ENCODE measurements at places on chromosomes 6 and 20. TPM values are rescaled to one million over a fixed set of nuclear protein-coding genes. Genes with fewer than 3 reads are reported as not detected.

EPPIN gene
- not detected for total RNA-seq

DNA sequence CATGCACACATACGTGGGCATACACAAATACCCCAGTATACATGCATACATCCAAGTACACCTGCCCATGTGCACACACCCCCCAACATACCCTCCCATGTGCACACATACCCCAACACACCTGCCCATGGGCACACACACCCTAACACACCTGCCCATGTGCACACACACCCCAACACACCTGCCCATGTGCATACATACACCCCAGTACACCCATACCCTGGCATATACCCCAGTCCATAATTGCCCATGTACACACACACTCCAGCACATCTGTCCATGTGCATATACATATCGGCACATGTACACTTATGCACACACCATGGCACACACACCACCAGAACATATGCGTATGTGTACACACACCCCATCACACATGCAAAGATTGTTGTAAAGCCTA is 475.2 kb downstream of the PREX1 start:
- H3K4me3 ChIP-seq: no peak overlapping the region
- H3K27me3 ChIP-seq: no peaks in the 10 kb centered on the region
- no peak for DNase-seq
- H3K4me1 ChIP-seq: no peaks in the 10 kb centered on the region

- DNase-seq: no peak
- peaks cover 18% of the 10 kb centered on the region for H3K27me3 ChIP-seq
- no peak overlapping the region for H3K27ac ChIP-seq
- H3K36me3 ChIP-seq: no peaks in the 10 kb centered on the region
These were observed 83.7 kb upstream of the ZNF322 start for GRCh38 chr6:26743157-26743821.

GRCh38 chr6:84273048-84273809 is 45.8 kb upstream of the CEP162 start:
- no peak for DNase-seq
- H3K27me3 ChIP-seq: no peaks in the 10 kb centered on the region
- no peak overlapping the region for H3K27ac ChIP-seq
- no peaks in the 10 kb centered on the region for H3K4me1 ChIP-seq
- H3K4me3 ChIP-seq: no peak overlapping the region

DNA sequence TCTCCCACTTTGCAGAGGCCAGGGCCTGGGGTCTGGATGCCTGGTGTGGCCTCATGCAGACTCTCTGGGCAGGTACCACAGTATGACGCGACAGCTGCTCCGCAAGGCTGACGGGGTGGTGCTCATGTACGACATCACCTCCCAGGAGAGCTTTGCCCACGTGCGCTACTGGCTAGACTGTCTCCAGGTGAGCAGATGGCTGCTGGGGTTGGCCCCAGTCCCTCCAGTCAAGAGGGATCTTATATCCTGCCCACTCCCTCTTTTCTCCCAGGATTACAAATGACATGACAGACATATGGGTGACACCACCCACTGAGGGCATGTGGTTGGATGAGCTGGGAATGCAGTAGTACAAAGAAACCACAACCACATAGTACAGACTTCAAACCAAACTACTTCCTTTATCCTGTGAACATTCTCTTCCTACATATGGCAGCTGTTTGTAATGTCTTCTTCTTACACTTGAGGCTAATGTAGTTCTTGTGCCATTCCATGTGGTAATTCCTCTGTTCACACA is 29.9 kb downstream of the RAB44 start:
- no peaks in the 10 kb centered on the region for H3K4me1 ChIP-seq
- H3K27me3 ChIP-seq: no peaks in the 10 kb centered on the region
- no peaks in the 10 kb centered on the region for H3K36me3 ChIP-seq
- DNase-seq: no peak
